Stimulated activated naive CD8-positive, alpha-beta T cell treated with anti-CD3 and anti-CD28 coated beads, Interleukin-15, Interleukin-2, amounts not matched to agents 100 U/mL and 50 U/mL, for 24 hours (primary cell): ENCODE measurements at places on chromosomes 12 and 14.

DNA sequence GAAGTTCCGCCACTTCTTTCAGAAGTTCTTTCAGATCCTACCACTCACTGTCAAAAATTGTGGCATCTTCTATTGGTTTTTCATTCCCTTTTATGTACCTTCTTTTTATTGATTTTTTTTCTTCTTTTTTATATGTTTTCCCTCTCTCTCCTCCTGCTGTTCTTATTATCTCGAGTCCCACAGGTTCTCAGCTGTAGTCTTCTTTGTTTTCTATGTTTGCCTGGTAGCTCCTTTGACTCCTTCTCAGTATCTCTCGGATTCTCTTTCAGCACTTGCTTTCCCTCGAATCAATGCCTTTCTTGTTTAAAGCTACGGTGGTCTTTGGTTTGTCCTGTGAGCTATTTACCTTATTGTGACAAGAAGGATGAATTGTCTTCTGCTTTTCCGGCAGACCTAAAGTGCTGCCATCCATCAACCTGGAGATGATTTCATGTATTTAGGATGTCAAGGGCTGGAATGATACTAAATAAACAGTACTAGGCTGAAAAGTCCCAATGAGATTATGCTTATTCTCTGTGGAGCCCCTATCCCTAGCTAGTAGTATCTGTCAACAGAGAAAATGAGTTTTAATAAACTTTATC lies 541.7 kb downstream of the NOVA1 start:
- no peak for DNase-seq

DNA sequence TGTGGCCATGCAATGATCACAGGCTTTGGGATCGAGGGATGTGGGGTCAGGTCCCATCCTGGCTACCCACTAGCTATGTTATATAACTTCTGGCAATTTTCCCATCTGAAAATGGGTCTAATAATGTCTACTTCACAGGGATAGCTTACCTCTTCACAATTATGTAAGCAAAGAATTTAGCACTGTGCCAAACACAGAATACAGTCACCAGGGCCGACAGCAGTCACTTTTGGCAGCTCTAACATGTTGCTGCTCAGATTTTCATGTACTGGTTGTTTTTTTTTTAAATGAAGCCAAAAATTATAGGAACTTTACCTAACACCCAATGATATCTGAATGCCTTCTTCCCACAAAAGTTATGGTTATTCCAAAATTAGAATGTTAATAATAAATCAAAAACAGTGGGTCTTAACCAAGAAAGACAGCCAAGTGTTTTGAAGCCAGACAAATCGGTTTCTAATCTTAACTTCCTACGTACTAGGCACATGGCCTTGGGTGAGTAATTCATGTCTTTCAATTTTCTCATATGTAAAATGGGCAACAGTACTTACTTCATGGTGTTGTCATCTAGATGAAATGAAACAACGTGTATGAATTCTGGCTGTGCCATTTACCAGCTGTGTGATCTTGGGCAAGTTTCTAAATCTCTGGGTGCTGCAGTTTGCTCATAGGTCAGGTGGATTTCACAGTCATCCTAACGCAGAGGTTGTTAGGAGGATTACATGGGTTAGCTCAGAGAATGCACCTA lies 13.0 kb upstream of the PCED1B start:
- no peak for DNase-seq

DNA sequence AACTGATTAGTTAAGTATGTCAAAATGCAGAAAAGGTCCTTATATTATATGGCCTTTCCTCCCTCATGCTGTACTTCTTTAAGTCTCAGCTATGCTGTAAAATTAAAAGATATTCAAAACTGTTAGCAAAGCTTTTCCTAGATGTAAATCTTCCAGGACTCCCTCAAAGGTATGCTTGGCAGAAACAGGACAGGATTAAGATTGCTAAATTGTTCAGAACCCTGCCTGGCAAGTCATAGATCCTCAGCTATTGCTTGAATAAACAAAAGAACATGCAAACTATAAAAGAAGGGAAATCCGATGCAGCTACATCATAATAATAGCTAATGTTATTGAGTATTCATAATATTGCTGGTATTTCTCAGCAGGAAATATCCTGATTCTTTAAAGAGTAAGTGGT lies 322.6 kb downstream of the CCDC91 start:
- DNase-seq: no peak

DNA sequence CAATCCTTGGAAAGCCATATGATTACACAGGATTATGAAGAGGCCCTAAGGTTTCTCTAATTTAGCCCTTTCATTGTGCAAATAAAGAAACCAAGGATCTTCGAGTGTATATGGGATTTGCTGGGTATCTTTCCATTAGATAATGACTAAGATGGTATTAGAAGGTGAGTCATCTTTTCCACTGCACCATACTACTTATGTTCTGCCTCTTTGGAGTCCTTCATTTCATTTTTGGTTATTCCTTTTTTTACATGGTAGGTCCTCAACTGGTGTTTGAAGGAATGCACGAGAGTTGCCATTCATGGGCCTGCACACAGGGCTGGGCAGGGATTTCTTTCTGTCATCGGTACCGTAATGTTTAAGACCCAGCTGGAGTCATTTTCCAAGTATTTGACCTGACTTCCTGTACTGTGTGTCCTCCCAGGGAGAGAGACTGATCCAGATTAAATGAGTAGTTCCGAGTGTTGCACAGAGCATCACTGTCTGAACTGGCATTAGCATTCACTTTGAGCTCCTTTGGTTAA lies 85.7 kb downstream of the BORCS5 start:
- no peak for DNase-seq

DNA sequence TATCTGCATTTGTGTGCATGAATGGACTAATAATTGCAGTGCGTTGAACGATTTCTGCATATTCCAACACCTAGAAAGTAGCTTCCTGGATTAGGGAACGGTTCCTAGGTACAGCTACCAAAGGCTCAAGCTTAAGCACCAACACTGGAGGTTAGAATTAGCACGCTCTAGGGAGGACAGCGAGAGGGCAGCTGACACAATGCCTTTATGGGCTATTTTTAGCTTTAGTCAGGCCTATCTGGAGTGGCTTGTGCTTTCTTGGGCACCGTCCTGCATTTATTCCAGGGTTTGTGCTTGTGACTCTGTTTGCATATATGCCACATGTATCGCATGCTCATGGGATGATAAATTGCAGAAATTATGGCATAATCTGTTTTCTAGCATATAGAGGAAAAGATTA lies 13.7 kb downstream of the ETV6 start:
- no peak for DNase-seq

- no peak for DNase-seq
These were observed 8.4 kb downstream of the CMTM5 start for GRCh38 chr14:23385244-23385641.

DNA sequence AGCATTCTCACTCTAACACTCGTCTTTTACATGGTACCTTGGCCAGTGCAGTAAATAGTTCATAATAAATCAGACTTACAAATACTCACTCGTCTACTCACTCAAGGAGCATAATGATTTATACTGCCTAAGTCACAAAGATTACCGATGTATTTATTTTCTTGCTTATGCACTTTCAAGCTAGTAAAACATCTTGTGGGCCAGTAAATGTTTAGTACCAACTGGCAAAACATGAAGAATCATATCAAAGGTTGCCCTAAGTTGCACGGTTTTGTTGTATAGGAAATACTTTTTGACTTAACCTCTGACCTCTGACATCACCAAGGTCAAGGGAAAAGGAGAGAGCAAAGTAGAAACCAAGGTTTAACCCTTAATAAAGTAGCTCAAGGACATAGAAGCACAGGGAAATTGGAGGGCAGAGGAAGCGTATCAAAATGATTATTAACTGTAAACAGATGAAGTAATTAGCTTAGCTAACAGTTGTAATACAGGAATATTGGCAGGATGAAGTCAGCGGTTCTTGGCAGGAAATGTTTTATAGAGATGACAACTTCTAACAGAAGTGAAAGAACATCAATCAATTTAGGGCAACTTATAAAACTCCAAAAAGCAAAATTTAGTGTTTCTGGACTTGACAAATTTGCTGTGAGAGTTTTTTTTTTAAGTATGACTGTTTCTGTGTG lies 131.9 kb downstream of the HMGA2 start:
- no peak for DNase-seq

DNA sequence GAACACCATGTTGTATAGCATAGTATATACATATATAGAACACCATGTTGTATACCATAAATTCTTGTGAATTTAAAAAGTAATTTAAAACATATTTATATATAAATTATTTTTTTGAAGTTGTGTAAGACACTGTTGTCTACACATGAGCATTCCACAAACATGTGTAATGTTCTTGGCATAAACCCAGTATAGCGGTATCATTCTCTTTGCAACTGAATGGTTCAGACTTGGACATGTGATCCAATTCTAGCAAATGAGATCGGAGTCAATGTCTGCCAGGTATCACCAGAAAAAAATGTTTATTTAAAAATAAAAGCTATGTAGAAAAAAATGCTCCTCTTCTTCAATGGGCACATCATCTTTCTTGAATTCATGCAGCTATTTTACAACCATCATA lies 33.9 kb downstream of the CEP290 start:
- no peak for DNase-seq

- DNase-seq: no peak
These were observed 129.4 kb downstream of the RPAP3 start for GRCh38 chr12:47576289-47576945.

DNA sequence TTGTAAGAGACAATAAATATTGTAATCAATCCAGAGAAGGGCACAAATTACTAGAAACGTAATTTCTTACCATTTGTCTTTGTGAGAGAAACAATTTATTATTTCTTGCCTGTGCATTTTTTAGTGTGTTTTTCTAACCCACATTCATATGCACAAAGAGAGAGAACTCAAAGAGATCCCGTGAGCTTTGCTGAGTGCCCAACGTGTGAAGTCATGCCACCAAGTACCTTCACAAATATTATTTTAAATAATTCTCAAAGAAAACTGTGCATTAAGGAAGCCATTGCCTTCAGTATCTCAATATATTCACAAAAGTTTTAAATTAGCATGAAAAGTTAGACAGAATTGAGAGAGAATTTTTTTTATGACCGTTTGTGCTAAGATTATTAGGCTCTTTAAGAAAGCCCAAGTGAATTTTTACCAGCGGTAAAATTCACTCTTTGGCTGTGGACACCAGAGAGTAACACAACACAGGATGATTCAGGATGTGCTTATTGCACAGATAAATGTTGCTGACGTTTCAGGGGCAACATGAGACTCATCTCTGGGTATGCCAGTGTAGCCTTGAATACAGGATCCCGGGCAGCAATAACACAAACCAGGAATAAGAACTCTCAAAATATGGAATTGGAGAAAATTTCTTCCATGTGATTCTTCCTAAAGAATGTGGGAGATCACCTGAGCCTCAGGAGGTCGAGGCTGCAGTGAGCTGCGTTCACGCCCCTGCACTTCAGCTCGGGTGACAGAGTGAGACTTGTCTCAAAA lies 2.9 kb downstream of the ARHGDIB start:
- DNase-seq: no peak

DNA sequence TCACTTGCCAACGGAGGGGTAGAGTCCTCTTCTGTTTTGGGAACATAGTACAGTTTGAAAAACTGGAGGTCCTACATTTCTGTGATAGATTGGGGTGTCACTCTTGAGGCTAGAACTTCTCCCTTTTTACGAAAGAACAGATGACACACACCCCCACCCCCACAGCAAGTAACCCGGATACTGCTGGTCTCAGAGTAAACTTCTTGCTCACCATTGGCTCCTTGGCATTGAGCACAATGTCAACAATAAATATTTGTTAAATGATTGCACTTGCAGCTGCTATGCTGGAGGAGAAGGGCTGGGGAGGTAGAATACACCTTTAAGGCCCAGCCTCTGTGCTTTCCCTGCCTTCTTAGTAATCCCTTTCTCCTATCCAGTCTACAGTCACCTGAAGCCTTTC lies 149.8 kb downstream of the TGFB3 start:
- no peak for DNase-seq

- no peak for DNase-seq
These were observed 50.1 kb downstream of the PHLDA1 start for GRCh38 chr12:75981247-75982168.

DNA sequence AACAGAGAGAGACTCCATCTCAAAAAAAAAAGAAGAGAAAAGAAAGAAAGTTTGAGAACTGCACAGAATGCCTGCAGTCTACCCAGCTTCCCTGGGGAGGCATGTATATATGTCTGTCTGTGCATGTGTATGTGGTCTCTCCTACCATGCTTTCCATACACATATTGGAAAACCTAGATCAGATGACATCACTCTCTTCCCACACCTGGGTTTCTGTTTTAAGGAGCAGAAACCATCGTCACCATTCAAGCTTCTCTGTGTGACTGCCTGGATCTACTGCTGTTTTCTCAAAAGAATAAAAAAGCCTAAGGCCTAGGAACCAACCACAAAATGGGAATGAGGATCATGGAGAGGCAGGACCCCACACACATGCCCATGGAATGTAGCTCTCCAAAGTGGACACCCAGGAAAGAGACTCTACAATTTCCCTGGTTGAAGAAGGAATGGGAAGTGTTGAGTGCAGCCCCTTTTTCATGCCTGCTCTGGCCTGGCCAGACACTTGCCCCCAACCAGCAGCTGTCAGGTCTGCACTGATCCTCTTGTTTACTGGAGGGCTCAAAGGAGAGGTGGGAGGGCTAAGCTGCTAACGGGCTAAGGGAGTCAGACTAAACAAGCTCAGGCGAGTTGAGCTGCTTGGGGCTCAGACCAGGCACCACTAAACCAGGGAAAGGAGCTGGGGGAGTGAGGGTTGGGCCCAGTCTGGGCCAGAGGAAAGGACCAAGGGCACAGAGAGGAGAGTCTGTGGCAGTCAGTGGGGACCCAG lies 7.7 kb upstream of the PCK2 start:
- DNase-seq: no peak

- no peak for DNase-seq
These were observed 797.1 kb downstream of the VRK1 start for GRCh38 chr14:97594306-97594705.

DNA sequence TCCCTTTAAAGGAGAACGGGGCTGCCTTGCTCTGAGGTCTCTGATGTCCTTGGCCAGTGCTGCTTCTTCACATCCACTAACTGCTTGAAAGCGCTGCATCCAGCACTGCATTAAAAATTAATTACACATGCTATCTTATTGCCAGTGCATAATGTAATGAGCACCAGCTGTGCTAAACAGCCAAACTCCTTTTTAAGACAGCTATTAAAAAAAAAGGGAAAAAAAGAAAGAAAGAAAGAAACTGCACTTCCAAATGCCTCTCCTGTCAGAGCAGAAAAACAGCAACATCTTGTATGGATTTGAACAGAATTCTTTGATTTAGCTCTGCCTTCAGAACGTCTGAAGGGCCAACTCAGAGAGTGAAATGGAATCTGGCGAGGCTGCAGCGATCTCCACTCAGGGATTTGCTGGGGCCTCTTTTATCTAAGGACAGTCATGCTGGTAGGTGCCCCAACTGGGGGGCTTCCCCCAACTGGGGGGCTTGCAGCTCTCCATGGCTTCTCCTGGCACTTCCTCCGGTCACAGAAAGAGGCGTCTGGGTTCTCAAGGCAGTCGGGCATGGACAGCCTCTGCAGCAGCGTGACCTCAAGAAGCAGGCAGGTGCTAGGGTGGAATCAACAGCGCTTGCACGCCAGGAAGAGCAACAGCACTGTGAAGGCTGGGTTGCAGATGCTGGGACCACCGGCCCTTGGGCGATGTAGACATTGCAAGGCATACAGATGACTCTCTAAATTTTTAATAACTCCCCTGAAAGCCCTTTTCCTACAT lies 46.4 kb downstream of the BCL11B start:
- no peak for DNase-seq
